Immature natural killer cell (primary cell): ENCODE measurements at places on chromosomes 1 and 21.

- peak; percentile 77 for DNase-seq
Observed at GRCh38 chr1:54488065-54488750, 59.8 kb upstream of the ACOT11 start.

GRCh38 chr1:226948996-226949395, 8.9 kb downstream of the COQ8A start:
- no peak for DNase-seq

DNA sequence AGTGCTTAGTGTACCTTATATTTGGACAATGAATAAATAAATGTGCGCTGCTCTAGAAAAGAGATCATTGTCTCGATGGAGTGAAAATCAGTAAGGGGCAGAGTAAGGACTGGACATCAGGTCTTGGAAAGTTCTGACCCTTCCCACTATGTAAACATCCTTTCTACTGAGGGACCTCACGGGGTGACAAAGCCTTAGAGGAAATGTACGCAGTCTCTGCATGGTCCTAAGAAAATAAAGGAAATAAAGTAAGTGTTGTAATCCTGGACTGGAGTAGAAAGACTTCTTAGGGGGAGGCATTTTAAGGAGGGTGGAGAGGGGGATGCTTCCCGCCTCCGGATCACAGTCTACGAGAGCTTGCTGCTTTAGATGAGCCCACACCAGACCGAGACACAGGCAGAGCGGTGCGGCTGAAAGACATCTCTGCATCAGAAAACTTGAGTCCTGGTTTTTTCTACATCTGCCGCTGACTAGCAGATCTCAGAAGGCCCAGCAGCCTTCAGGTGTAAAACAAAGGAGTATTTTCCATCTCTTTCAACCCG, 22.3 kb upstream of the GPR137B start:
- no peak for DNase-seq

DNA sequence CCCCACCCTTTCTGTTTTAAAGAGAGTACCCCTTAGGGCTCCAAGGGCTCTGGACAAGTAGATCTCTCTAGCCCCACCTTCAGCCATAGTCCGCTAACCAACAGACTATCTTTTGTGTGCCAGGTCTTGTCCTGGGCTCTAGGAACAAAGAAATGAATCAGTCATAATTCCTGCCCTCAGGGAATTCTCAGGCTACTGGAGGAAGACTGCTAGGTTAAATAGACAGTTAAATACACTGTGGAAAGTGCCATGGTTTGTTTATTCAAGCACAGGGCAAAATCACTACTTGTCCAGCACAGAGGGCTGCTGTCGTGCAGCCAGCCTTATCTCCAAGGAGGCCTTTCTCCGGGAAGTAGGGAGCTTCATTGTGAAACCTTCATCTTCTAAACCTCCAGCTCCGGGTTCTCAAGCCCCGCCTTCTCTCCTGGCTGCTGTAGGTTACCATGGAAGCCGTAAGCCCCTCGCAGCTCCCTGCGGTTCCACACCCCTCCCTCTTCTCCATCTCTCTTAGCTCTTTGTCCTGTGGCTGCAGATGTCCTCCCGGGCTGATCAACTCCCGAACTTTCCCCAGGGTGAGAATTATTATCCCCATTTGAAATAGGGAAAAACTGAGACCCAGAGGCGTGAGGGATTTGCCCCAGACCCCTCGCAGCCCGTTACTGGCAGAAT, 29.8 kb downstream of the SHISAL2A start:
- no peak for DNase-seq

DNA sequence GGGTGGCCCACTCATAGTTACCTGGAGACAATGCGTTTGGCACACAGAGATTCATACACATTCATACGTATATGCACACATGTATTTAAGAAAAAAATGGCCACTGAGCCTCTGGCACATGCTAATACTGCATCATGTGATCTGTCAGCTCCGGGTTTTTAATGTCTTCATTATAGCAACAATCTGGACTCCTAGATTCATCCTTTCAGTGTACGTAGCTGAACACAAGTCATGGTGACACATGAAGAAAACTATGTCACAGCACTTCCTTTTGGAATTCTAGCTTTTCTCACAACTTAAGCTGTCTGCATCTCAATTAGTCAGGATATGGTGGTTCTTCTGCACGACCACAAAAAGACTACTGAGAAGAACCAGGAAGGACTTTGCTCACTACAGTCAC, 24.7 kb downstream of the HSF2BP start:
- no peak for DNase-seq
